NCI-H446 treated with DMSO at 0.1 percent for 48 hours (cell line): ENCODE measurements at places on chromosomes 3 and 15.
A peak's percentile ranks its signal among the peaks of the same experiment; 100 is the strongest.

- no peak for DNase-seq
Measured at GRCh38 chr3:49199239-49199899, 28.0 kb downstream of the KLHDC8B start.

DNA sequence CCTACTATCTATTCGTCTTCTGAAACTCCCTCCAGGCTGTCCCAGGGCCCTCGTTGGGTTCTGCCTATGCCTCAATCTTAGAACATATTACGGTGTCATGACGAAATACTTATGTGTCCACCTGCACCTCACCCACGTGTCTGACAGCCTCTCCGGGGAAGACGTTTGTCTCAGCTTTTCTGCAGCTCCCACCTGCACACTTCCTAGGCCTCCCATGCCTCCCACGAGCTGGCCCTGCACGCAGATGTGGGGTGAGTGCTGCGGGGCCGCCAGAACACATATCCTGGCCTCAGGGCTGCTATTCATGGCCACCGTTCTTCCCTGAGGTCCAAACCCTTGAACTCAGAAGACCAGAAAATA is 7.1 kb upstream of the MUSTN1 start:
- no peak for DNase-seq

DNA sequence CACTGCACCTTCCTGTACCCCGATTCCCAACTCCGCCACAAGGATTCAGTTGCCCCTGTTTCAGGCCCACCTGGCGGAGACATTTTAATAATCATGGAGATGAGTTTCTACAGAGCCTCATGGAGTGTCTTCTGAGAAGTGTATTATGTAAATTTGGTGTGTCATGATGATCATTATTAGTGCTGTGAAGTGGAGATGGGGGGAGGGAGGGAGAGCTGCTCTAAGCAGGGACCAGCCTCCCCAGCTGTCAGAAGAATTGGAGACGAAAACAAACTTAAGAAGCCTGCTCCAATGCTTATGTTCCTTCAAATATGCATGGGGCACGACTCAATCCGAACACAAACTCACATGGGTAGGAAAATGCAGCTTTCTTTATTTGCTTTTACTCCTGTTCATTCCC is 127.8 kb downstream of the EPHB1 start:
- DNase-seq = no peak

DNA sequence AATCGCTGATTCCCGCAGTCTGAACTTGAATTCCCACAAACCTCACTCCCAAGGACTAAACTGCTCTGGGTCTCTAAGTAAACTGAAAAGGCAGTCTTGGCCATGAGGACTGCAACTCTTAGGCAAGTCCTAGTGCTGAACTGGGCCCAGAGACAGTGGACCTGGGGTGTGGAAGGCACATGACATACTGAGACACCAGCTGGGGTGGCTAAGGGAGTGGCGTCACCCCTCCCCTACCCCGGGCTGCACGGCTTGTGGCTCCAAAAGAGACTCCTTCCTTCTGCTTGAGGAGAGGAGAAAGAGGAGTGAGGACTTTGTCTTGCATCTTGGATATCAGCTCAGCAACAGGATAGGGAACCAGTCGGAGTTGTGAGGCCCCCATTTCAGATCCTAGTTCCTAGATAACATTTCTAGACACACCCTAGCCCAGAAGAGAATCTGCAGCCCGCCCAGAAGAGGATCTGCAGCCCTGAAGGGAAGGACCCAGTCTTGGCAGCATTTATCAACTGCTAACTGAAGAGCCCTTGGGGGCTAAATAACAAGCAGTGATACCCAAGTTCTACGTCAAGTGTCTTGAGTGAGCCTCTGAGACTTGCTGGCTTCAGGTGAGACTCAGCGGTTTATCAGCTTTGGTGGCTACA is 110.7 kb upstream of the C3orf80 start:
- DNase-seq = no peak

GRCh38 chr3:123419850-123420297 is 29.0 kb downstream of the ADCY5 start:
- peak; percentile 36 for DNase-seq
